Activated CD4-positive, alpha-beta T cell treated with anti-CD3 and anti-CD28 coated beads for 24 hours (primary cell): ENCODE measurements at places on chromosomes 1 and 21.

DNA sequence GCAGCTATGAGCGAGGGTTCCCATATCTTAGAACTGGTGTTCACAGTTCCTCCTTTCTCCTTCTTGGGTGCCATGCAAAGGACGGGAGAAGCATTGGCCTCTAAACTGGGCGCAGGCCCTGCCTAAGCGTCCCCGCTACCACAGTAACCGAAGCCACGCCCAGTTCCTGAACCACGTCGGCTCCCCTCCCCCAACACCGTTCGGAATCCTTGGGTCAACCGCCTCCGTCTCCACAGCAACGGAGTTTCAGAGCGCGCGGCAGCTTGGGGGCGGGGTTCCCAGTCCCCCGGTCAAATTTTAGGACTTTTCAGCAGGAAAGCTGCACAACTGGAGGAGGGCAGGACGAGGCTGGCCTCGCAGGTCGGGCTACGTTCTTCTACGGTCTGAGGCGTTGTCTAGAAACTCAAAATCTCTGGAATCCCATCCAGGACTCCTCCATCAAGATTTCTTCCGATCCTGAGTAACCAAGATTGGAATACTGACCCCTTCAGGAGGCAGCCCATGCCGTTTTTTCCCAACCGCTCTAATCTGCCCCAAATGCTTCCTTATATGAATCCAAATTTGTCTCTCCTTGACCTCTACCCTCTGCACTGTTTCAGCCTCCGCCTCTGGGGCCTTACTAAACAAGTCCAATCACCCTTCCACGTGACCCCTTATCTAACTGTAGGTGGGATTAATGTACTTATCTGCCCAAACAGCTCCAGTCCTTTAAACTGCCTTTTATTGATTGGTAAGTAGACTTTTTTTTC lies at the start of gene SPAG17:
TSS of gene SPAG17 (minus strand) at position 145 of the 749 bp plus-strand sequence. CDS start at position 74, 71 bp downstream.
- no peak for DNase-seq

GRCh38 chr1:27889506-27889905 lies 17.2 kb downstream of the THEMIS2 start:
- DNase-seq = no peak

GRCh38 chr21:36171336-36171735 lies 14.7 kb downstream of the DOP1B start:
- no peak for DNase-seq

- DNase-seq = no peak
Observed at GRCh38 chr1:910881-911721, 12.6 kb upstream of the SAMD11 start.

- no peak for DNase-seq
Observed at GRCh38 chr1:917076-917459, 6.7 kb upstream of the SAMD11 start.

GRCh38 chr1:15712168-15712567 lies 23.9 kb upstream of the SLC25A34 start:
- no peak for DNase-seq

- DNase-seq = no peak
Observed at GRCh38 chr1:91548376-91549040, 47.9 kb downstream of the CDC7 start.

- DNase-seq = no peak
Observed at GRCh38 chr1:33195556-33195955, 13.7 kb upstream of the TRIM62 start.

DNA sequence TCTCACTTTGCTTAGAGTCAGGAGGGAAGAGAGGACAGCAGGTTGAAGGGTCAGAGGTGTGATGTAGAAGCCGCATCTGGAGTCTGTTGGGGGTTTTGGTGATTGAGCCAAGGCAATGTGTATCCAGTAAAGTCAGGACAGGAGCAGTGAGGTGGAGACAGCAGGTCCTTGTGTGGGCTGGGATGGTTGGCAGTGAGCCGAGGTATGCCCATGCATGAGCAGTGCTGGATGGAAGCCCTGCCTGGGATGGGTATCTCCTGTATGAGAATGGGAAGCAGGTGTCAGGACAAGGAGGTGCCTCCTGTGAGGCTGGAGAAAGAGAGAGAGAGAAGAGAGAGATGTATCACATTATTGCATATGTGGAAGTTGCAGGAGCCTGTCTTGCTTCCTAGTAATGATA lies 90.0 kb downstream of the OBSCN start:
- no peak for DNase-seq

DNA sequence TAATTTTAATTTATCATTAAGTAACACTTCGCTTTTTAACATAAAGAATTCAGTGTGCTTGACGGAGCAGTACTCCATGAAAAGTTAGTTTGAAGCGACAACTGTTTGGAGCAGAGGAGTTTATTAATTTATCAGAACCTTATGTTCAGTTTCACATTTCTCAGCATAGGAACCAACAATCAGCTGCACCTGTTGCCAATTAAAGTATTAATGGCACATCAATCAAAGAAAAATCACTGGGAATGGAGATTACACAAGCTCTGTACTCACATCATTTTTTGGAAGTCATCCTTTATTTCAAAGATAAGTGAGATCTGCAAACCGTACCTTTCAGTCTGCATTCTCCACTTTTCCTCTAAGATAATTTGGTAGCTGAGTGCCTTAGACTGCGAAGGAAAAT lies 344.6 kb downstream of the LMO4 start:
- DNase-seq = no peak

DNA sequence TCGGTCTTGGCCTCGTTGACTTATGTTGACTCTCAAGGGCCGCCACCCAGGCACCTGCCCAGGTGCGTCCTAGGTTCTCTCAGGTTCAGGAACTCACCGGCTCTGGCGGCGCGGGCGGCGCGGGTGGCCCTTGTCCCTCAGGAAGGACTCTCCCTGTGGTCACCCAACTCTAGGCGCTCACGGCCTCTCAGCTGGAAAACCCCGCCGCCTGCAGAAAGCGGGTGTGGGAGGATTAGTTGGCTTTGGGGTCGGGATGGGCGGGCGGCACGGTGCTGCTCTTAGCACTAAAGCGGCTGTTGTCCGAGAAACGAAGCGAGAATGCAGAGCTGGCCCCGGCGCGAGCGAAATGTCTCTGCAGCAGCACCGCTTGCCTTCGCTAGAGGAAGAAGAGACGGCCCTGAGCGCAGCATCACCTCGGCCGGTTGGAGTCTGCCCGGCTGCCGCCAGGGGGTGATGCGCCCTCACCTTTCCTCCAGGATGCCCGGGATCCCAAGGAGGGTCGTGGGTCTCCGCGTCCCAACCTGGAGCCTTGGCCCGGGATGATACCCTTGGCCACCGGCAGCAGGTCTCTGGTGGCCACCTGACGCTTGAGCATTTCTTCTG lies 8.1 kb upstream of the TADA1 start:
- DNase-seq = peak; percentile 10

GRCh38 chr1:55886856-55887712 lies 671.9 kb upstream of the USP24 start:
- no peak for DNase-seq

DNA sequence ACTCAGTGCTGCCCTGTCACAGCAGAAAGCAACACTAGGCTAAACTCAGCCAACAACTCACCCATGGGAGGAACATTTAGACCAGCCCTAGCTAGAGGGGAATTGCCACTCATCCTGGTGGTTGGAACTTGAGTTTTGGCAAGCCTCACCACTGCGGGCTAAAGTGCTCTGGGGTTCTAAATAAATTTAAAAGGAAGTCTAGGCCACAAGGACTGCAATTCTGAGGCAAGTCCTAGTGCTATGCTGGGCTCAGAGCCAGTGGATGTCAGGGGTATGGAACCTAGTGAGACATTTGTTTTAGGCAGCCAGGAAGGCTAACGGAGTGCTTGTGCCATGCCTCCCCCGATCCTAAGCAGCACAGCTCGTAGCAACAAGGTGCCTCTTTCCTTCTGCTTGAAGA lies 78.0 kb downstream of the RGS13 start:
- no peak for DNase-seq

GRCh38 chr1:206145771-206146290 lies 28.6 kb upstream of the AVPR1B start:
- DNase-seq = no peak

- no peak for DNase-seq
Observed at GRCh38 chr1:223197923-223198627, 55.0 kb upstream of the TLR5 start.

DNA sequence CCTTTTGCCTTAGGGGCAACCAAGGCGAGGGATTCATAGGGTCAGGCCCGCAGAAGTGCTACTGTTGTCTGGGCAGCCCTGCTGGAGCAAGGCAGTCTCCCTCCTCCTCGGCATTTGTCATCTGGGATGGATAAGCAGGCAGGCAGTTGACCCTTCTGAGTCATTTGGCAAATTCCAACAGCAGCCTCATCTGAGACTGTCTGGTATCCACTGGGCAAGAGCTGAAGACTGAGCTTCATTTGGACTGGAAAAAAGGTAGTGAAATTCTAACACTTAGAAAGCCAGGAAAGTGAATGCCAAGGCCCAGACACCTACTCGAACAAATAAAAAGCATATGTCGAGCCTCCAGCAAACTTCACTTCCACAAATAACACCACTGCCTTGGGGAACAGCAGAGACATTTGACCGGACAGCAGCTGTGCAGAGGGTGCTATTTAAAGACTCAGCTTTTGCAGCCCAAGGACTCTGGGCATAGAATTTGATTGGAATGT lies 4.0 kb upstream of the ZBTB40 start:
- no peak for DNase-seq

- DNase-seq = no peak
Observed at GRCh38 chr1:48430832-48431231, 41.2 kb downstream of the SPATA6 start.

GRCh38 chr1:229230140-229230892 lies 40.6 kb upstream of the RAB4A start:
- DNase-seq = no peak

GRCh38 chr1:55301912-55302311 lies 86.7 kb upstream of the USP24 start:
- DNase-seq = no peak

GRCh38 chr1:110872745-110873720 lies at the start of gene CD53:
CD53 (plus strand) TSS chr1:110873148; CDS start chr1:110891409, 18,261 bp downstream.
- DNase-seq = no peak

DNA sequence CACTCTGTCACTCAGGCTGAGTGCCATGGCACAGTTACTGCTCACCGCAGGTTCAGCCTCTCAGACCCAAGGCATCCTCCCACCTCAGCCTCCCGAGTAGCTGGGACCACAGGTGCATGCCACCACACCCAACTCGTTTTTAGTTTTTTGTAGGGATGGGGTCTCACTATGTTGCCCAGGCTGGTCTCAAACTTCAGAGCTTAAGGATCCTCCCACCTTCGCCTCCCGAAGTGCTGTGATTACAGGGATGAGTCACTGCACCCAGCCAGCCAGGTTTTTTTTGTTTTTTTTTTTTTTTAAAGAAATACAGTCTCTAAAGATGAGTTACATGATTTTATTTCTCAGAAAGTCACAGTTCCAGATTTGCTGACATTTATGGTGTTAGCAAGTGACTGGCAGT lies 29.0 kb downstream of the BACE2 start:
- DNase-seq = no peak

GRCh38 chr1:58855274-58856165 lies 71.7 kb upstream of the JUN start:
- DNase-seq = no peak

GRCh38 chr1:26259578-26259977 lies 20.3 kb upstream of the SH3BGRL3 start:
- DNase-seq = no peak

DNA sequence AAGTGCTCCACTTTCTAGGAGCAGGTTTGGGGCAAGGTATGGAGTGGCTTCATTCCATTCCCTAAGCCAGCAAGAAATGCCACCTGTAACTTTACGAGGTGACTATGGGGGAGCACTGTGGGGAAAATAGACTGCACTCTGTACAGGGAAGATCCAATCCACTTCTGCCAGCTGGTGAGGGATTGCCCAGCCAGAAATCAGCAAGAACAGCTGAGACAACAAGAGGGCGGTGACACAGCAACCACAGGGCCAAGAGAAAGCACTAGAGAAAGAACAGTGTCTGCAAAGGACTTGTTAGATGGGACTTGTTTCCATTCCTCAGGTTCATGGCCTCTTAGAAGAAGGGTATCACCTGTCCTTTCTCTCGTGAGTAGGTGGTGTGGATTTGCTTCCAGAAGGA lies 19.6 kb downstream of the CAPN8 start:
- no peak for DNase-seq

GRCh38 chr1:231139659-231140654 lies 21.9 kb upstream of the TRIM67 start:
- DNase-seq = no peak

- no peak for DNase-seq
Observed at GRCh38 chr21:27831816-27832569, 865.1 kb upstream of the ADAMTS5 start.

DNA sequence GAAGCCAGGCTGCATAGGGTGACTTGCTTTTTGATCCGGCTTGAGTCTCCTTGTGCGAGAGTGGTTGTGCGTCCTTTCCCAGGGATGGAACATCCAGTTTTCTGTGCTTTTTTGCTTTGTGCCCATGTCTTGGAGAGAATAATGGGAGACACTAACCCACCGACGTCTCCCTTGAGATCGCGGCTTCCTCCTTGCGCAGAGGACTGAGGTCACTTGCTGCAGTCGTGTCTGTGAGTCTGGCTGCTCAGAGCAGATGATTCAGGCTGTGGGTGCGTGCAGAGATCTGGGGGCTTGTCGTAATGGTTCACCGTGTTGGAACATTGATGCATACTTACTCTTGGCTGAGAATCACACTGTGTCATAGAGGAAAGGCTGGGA lies 164.5 kb upstream of the CACNA1E start:
- DNase-seq = no peak

DNA sequence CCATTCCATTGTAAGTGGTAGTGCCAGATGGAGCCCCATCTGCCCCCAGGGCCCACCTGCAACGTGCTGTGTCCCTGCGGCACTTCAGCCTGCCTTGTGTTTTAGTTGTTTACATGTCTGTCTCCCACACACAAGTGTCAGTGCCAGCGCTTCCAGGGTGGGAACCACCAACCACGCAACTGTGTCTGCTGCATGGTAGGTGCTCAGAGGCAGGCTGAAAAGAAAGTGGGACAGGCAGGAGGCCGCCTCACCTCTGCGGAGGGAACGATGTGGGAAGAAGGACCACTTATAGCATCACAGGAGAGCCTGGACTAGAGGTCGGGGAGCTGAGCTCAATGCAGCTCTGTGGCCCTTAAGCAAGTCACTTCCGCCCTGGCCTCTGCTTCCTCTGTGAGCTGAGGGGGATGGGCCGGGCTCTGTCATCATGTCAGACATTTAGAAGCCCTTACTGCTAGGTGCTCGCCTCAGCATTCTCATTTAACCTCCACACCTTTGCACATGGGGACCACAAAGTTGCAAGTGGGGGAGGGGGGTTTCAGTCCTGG lies 17.9 kb downstream of the SLC9A1 start:
- peak; percentile 69 for DNase-seq

DNA sequence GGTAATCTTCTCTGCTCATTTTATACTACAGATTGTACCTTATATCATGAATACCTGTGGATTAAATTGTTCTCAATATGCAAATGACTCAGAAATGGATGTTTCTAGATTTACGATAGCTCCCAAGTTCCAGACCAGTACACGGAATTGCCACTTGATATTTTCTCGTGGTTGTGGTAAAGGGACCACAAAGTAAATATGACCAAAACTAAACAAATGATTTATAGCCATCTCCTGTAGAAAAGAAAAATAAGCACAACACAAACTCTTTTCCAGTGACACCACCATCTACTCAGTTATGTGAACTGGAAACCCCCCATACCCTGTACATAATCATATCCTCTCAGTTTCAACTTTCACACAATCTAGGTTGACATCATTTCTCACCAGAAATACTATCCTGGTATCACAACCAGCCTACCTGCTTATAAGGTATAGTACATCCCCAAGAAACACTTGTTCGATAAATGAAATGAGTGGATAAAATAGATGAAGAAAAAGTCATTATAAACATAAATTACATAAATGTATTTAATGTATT lies 172.3 kb downstream of the ADGRL4 start:
- no peak for DNase-seq
